ENCODE measurements at places on chromosomes 3 and 15.

DNA sequence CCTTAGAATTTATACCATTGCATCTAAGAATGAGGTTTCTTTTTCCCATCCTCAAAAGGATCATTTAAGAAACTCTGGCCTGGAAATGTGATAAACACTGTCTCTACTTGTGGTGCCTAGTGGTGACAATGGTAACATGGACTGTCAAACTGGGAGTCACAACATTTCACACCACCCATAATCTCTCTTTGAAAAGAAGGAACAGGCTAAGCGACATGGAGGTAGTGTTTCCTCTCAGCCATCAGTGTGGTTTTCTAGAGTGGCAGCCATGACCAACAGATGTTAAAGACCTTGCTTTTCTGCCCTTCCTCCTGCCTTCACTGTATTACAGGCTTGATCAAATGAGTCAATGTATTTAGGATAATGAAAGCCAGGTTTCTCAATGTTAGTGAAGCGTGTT lies 283.1 kb upstream of the STAC start:
- no peak for DNase-seq

GRCh38 chr3:42680806-42681205 lies 4.5 kb upstream of the KLHL40 start:
- DNase-seq = no peak

DNA sequence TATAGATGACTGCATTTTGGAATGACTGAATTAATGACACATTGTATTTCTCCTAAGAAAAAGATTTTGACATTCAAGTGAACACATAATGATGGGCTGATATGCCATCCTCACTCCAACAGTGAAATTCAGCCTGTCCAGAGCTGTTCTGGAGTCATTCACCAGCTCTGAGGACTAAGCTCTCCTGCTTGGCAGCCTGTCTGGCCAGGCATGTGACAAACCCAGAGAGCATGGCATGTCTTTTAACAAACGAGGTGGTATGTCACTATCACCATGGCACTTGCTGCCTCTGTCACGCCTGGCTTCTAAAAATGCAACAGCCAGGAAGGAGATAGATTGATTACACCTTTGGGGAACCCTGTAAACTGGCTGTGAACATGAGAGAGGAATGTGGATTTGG lies 1.4 kb downstream of the ACTC1 start:
- no peak for DNase-seq

DNA sequence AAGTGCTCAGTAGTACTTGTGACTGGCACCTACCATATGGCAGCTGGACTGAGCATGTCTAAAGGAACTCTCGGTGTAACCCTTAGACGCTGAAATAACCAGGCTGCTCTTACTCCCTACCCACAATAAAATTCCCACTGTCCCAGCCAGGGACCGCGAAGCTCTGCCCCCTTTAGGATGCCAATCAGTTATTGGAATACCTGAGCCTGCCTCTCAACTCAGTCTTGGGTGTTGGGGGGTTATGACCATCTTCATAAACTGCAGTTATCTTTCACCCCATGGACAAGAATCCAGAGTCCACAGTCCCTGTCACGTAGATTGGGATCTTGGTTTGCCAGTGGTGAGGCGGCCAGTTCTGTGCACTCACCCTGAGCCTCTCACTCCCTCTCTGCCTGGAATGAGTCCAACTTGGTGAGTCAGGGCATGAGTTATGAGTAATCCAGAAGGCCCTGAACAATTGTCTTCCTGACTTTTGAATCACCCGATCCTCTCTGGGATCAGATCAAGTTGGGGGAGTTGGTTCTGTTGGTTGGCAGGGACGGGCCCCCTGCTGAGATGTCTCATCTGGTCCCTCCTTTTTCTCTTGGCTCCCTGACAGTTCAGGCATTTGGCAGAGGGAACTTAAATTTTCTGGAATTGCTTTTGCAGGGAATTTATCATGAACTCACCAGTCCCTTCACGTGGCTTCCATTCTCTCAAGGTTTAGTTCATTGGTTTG lies 120.1 kb upstream of the UBE2E1 start:
- peak; percentile 89 for DNase-seq

GRCh38 chr15:61936528-61937195 lies 123.6 kb downstream of the VPS13C start:
- DNase-seq = no peak

GRCh38 chr3:45790596-45790995 lies 5.7 kb downstream of the SLC6A20 start:
- no peak for DNase-seq

DNA sequence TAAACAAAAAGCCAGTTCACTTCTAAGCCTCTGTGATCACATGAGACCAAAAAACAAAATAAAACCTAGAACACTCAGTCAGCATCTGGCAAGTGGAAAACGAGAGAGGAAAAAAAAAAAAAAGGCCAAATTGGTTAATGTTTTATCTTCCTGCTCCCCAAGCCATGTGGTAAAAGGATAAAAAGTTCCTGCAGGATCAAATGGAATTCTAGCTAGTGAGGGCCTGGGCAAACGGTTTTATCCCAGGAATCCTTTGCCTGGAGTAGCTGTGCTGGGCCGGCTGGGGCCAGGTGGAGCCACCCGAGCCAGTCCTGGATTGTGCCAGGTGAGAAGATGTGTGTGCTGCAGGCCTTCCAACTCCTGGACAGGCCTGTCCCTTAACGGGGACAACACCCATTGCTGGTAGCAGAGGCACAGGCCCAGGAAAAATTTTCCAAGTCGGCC lies 13.2 kb downstream of the SMAD6 start:
- DNase-seq = no peak

- DNase-seq = no peak
Observed at GRCh38 chr3:177340243-177340830, 143.1 kb upstream of the TBL1XR1 start.

DNA sequence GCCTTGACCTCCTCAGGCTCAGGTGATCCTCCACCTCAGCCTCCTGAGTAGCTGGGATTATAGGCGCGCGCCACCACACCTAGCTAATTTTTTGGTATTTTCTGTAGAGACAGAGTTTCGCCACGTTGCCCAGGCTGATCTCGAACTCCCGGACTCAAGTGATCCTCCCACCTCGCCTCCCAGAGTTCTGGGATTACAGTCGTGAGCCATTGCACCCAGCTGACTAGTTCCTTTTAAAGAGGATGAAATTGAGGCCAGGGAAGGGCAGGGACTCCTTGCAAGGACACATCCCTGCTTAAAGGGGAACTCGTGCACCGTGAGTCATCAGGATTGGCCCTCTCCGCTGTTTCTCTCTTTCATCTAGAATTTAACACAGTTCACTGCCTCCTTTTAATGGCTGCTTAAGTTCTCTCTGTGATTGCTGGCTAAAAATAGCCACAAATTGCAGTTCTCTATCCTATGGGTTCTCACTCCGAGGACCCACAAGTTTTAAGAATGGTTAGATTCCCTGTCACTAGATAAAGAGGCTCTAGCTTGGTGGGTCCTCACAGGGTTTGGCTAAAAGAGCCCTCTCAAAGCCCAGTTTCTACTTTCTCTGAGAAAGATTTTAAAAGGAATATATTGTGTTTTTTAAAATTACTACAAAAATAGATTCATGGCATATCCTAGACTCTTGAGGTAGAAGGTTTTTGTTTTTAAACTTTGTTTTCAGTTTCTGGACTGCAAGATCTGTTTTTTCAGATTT lies 1.4 kb downstream of the CRTAP start:
- peak; percentile 63 for DNase-seq

Data from trophoblast cell (in vitro differentiated cells and primary cell).